ENCODE measurements at places on chromosomes 11 and 22. TPM values are rescaled to one million over a fixed set of nuclear protein-coding genes. Genes with fewer than 3 reads are reported as not detected.

PSMC3 gene
- total RNA-seq, result 179 TPM

MB gene
- 0.29 TPM for total RNA-seq

FOSL1 gene
- total RNA-seq, result 33.7 TPM

LRRC74B gene
- not detected for total RNA-seq

PYGM gene
- 3.6 TPM for total RNA-seq

DGAT2 gene
- total RNA-seq, result 2.6 TPM

OMP gene
- 0.86 TPM for total RNA-seq

FOLR2 gene
- not detected for total RNA-seq

KCNJ1 gene
- total RNA-seq, result not detected

TSGA10IP gene
- 3.1 TPM for total RNA-seq

MAP6 gene
- total RNA-seq, result 0.77 TPM

APOA4 gene
- not detected for total RNA-seq

CDC42EP1 gene
- total RNA-seq, result 23.0 TPM

DERL3 gene
- total RNA-seq, result 9.8 TPM

DCDC1 gene
- total RNA-seq, result 0.22 TPM

SAA2 gene
- total RNA-seq, result not detected

OR10A2 gene
- total RNA-seq, result not detected

CLDN5 gene
- total RNA-seq, result 0.26 TPM

LRRN4CL gene
- total RNA-seq, result 0.79 TPM

ESAM gene
- 0.92 TPM for total RNA-seq

OR52E8 gene
- not detected for total RNA-seq

CSTPP1 gene
- 19.6 TPM for total RNA-seq

DNAL4 gene
- 8.9 TPM for total RNA-seq

TSSK2 gene
- not detected for total RNA-seq

TREH gene
- not detected for total RNA-seq

KRTAP5-9 gene
- not detected for total RNA-seq

SPTBN2 gene
- total RNA-seq, result 80.4 TPM

DUSP8 gene
- total RNA-seq, result 3.2 TPM

CLCF1 gene
- 2.1 TPM for total RNA-seq

OR8A1 gene
- not detected for total RNA-seq

SPI1 gene
- total RNA-seq, result not detected

MS4A15 gene
- total RNA-seq, result 0.11 TPM

CRYBA4 gene
- total RNA-seq, result 0.52 TPM

KDM4E gene
- not detected for total RNA-seq

MPZL3 gene
- total RNA-seq, result 2.1 TPM

BLID gene
- not detected for total RNA-seq

CARD18 gene
- not detected for total RNA-seq

HBD gene
- not detected for total RNA-seq

OR52E4 gene
- not detected for total RNA-seq

CD3G gene
- not detected for total RNA-seq

SEC14L2 gene
- total RNA-seq, result 8.5 TPM

VSIG10L2 gene
- total RNA-seq, result not detected

OR4P4 gene
- total RNA-seq, result not detected

OR51E2 gene
- total RNA-seq, result not detected

KRTAP5-1 gene
- total RNA-seq, result not detected

All from H9 (cell line).